NCI-H2081 (cell line): ENCODE measurements at places on chromosomes 3 and 15.

DNA sequence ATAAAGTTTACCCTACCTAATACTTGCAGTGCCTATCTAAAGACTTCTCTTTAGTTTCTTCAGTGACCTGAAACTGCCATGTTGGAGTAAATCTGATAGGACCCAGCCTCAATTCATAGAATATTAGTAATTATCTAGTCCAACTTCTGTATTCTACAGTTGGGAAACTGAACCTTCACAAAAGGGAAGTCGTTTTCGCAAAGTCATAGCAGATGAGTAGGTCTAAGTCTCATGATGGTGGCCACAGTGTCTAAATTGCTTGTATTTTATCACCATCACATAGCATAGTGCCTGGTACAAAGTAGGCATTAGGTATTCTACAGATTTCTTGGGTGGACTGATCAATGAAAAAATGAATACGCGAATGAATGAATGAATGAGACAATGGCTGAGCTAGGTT is 8.4 kb downstream of the GMNC start:
- DNase-seq = no peak

DNA sequence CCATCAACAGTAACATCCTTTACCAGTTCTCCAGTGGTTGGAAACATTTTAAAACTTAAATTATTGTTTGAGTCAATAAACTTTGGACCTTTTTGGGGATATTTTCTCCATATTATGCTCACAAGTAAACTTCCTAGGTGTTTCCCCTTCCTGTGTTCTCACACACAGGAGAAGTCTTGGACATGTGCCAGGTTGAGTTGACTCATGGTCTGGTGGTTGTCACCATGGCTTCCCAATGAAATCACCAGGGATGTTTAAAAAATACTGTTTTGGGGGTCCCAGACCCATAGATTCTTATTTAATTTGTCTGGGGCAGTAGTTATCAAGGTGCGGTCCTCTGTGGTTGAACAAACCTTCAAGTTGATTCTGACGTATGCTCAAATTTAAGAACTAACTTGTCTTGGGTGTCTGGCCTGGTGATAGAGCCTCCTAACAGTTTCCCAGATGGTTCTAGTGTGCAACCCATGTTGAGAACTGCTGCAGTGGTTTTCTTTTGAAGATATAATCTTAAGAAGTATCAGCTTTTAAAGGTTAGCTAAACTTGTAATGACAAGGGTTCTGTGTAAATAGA is 291.8 kb downstream of the EDEM1 start:
- DNase-seq = no peak

DNA sequence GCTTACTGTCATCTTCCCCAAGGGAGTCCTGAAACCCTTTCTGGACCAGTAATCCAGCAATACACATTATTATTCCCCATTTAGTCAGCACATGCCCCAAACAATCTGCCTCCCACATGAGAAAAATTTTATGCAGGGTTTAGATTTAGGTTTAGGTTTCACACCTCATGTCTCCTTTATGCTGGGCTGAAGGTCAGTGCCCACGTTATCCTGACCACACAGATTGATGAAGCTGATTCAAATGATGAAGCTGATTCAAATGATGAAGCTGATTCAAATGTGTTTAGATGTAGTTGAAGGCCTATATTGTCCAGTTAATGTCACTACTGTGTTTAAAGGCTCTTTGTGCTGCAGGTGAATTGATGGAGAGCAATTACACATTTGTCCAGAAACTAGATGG is 18.1 kb upstream of the ZBED2 start:
- DNase-seq = no peak

- DNase-seq = no peak
Measured at GRCh38 chr3:15329046-15330005, 3.1 kb downstream of the SH3BP5 start.

- DNase-seq = peak; percentile 99
Measured at GRCh38 chr15:40069178-40070165, 30.5 kb upstream of the SRP14 start.

GRCh38 chr3:103381296-103382079 is 946.7 kb downstream of the ZPLD1 start:
- no peak for DNase-seq

- DNase-seq = no peak
Measured at GRCh38 chr15:65638109-65638508, 16.4 kb downstream of the SLC24A1 start.

DNA sequence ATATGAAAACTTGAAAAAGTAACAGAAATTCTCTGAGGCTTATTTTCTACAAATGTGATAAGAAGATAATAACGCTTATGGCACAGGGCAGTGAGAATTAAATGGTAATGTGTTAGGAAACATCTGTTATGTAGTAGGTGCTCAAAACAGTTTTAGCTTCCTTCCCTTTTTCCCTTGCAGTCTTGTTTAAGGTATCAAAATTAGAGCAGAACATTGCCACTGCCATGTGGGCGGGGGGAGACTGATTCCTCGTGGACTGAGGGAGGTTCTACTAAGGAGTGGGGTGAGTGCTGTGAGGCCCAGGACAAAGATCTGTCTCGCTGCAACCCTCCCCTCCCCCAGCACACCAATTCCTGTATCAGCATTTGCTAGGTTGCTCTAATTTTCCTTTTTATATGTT is 702.4 kb downstream of the TUSC7 start:
- no peak for DNase-seq

DNA sequence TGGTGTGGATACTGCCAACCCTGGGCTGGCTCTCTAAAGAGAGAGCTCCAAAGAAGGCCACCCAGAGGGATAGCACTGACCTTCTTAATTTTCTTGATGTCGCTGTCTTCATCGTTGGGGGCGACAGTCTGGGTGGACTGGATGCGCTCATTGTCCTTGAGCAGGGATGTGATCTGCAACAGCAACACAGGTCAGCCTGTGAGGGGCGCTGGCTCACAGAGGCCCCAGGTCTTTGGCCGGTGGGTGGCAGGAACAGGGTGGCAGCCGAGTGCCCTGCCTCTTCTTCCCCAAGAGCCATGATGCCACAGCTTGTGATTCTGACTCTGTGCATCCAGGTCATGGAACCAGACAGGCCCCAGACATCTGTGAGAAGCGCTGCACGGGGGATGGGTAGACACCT is 41.2 kb downstream of the RASGRF1 start:
- DNase-seq = no peak

- no peak for DNase-seq
Measured at GRCh38 chr3:16864610-16865313, 20.0 kb upstream of the PLCL2 start.

GRCh38 chr15:40500568-40501330 is 30.0 kb downstream of the CHST14 start:
- DNase-seq = no peak

- peak; percentile 74 for DNase-seq
Measured at GRCh38 chr15:51771773-51772172, 20.4 kb downstream of the TMOD2 start.

- no peak for DNase-seq
Measured at GRCh38 chr3:57840473-57840872, 84.4 kb downstream of the SLMAP start.

GRCh38 chr3:125024817-125025216 is 31.0 kb downstream of the HEG1 start:
- no peak for DNase-seq

DNA sequence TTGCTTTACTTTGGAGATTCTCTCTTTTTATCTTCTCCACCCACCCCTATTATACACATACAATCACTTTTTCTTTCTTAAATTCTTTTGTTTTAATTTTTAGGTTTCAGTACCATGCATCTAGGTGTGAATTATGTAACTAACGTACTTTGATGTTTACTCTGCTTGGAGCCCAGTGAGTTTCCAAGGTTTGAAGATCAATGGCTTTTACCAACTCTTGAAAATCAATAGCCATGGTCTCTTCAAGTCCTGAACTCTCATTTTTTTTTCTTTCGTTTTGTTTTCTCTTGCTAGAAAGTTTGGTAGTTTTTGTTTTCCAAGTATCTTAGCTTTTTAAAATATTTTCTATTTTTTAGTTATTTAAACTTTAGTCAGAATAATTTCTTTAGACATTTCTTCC is 417.2 kb downstream of the ZBBX start:
- DNase-seq = no peak

DNA sequence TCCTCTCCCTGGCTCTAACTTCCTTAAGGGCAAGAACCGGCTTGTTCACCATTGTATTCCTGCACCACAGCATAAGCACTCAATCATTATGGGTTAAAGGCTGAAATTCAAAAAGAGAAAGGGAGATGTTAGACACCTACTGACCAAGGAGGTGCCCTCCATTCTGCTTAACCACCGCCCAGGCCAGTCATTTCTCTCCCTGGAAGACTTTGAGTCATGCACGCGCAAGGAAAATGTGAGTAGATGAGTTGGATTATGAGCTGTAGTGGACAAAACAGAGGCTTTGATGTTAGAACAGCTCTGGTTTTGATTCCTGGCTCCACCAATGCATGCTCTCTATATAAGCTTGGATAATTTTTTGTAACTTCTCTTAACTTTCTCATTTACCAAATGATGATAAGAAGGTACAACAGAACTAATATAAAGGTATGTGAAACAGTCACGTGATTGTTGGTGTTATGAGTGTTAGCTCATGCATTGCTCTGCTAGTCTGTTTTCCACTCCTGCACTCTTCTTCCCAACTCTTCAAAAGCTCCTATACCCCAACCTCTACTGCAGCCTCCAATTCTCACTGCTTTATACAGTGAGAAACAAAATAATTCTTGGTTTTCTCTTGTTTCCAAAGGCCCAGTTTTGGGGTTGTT is 148.4 kb upstream of the ATP11B start:
- no peak for DNase-seq

DNA sequence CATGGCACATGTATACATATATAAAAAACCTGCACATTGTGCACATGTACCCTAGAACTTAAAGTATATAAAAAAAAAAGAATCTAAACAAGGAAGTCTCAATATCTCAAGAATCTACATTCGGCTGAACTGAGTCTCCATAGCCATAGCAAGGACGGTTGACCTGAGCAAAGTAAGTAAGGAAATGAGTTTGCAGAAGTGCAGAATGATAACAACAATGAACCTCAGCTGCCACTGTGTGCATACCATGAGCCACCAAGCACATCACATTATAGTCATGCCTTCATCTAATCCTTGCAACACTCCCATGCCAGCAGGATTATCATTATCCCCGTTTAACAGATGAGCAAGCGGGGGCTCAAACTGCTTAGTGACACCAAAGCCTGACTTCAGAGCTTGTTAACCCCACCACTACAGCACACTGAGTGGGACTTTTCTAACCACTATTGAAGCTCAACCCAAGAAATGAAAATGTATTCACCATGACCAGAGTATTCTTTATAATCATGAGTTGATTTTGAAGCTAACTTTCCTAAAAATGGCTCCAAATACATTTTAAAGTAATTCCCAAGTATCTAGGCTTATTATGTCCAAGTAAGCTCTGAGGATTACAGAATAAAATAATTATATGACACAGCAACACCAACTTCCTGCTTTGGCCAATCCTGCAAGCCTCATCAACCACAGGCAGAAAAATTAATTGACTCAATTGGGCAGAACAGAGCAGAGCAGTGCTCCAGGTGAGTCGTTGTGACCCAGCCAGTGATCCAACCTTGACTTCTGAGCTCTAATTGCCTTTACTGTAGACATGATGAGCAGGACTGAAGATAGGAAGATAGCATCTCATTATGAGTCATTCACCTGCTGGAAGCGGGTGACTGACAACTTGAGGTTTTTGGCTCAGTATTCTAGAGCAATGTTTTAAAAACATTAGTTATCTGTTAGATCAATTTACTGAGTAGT is 47.3 kb upstream of the IL12A start:
- no peak for DNase-seq

DNA sequence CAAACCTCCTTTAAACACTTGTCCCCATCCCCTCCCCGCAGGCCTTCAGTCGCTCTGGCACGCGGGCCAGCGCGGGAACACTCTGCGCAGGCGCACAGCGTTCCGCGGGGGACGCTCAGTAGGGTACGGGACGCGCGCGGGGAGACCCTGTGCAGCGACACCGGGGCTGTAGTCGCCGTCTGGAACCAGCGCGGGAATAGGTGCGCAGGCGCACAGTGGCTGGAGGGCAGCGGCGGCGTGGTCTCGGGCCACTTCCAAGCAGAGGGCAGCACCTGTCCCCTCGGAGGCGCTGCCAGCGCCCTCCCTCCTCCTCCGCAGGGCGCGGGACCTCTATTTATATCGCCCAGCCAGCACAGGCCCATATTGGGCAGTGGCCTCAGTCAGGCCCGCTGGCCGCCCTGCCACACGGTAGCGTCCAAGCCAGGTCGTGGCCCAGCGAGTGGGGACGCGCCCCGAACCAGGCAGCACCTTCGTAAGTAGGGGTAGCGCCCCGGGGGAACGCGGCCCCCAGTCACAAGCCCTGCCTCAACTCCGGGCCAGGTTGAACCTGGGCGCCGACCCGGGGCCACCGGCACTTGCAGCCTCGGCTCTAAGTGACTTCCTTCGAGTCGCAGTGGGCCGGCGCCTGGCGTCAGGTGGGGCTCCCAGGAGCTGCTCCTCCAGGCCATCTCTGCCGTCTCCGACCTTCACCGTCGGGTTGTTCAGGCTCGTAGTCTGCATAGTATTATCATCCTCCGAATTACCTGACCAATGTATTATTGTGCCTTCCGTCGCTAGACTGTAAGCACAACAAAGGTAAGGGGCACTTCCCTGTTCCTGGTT is at the start of gene KBTBD12:
TSS of gene KBTBD12 (plus strand) at position 118 of the 822 bp plus-strand sequence. CDS start 7,830 bp downstream, outside the sequence.
- no peak for DNase-seq
